ENCODE measurements at places on chromosomes 2 and 18.
A peak's percentile ranks its signal among the peaks of the same experiment; 100 is the strongest.

DNA sequence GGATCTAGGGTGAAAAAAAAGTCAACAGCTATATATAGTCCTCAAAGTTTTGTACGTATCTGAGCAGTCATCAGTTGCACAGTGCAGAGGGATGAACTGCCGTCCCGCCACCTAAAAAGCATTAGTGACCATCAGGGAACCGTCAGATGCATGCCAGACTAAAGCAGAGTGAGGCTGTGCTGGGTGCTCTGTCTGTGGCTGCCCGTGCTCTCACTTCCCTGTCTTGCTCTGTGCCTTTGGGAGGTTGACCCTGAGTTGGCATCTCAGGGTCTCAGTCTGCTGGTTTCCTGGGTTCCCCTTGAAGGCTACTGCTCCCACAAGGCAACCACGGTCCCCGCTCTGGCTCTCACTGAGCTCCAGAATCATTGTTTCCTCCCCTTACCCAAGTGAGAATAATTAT, 11.1 kb downstream of the CLUL1 start:
- DNase-seq, result no peak

DNA sequence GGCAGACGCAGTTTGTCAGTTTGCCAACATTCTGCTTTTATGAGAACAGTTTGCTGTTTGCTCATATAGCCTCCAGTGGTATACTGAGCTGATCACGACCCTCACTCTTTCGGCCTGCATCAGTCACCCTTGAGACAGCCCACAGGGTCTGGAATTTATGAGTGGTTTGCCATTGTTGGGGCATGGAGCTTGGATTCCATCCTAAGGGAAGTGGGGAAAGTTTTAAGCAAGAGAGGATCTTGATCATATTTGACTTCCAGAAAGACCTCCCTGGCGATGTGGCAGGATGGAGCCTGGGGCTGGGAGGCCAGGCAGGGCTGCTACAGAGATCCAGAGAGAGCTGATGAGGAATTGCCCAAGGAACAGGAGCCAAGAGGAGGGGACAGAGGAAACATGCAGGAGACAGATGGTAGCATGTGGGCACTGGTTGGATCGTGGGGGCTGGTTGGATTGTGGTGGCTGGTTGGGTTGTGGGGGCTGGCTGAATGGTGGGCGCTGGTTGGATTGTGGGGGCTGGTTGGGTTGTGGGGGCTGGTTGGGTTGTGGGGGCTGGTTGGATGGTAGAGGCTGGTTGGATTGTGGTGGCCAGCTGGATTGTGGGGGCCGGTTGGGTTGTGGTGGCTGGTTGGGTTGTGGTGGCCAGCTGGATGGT, 27.3 kb upstream of the GPR17 start:
- no peak for DNase-seq

GRCh38 chr2:23662941-23663920, 263.7 kb downstream of the ATAD2B start:
- no peak for DNase-seq

- no peak for DNase-seq
These were observed 34.9 kb downstream of the GPD2 start for GRCh38 chr2:156470975-156471583.

- peak; percentile 54 for DNase-seq
These were observed 633 bp upstream of the RNF152 start for GRCh38 chr18:61893309-61893970.

GRCh38 chr2:148173168-148173567, 152.3 kb downstream of the MBD5 start:
- no peak for DNase-seq

GRCh38 chr2:217854684-217855420, 147.9 kb downstream of the TNS1 start:
- no peak for DNase-seq

GRCh38 chr18:5318061-5318700, 22.7 kb upstream of the ZBTB14 start:
- no peak for DNase-seq

GRCh38 chr2:215573496-215573895, 137.6 kb upstream of the FN1 start:
- DNase-seq, result no peak

DNA sequence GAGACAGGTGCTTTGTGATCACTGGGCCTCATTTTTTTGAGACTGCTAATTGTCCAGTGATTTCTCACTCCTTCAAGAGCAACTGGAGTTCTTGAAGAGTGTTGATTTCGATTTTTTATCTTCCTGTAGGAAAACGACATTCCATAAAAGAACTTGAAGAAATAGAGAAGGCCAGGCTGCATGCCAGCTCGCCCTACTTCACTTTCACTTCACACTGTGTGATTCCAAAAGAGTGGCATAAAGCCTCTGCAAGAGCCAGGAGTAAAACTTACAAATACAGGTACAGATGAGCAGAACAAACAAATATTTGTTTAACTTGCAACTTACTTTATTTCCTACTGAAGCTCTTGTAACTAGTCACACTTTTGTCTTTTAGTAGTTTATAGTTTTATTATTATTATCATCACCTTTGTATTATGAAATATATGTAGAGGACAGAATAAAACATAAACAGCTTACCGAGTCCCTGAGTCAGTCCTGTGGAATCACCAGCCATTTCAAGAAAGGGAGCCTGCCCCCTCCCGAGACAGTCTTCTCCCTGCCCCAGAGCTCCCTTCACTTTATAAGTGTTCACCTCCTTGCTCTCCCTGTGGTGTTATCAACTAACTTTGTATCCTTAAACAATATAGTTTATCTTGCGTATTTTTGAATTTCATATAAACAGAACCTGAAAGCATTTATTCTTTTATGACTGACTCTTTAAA, 8.7 kb downstream of the FAM228A start:
- no peak for DNase-seq

DNA sequence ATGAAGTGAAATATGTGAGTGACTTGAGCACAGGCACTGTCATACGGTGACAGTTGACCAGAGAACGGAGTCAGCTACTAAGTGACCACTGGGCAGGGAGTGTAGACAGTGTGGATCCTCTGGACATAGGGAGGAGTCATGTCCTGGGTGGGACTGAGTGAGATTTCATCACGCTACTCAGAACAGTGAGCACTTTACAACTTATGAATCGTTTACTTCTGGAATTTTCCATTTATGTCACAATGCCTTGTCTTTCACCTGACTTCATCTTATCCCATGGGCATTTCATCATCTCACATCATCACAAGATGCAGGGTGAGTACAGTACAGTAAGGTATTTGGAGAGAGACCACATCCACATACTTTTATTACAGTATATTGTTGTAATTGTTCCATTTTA, 29.0 kb downstream of the PTPRM start:
- DNase-seq, result peak; percentile 50

GRCh38 chr2:215188078-215188477, 49.7 kb upstream of the ABCA12 start:
- no peak for DNase-seq

DNA sequence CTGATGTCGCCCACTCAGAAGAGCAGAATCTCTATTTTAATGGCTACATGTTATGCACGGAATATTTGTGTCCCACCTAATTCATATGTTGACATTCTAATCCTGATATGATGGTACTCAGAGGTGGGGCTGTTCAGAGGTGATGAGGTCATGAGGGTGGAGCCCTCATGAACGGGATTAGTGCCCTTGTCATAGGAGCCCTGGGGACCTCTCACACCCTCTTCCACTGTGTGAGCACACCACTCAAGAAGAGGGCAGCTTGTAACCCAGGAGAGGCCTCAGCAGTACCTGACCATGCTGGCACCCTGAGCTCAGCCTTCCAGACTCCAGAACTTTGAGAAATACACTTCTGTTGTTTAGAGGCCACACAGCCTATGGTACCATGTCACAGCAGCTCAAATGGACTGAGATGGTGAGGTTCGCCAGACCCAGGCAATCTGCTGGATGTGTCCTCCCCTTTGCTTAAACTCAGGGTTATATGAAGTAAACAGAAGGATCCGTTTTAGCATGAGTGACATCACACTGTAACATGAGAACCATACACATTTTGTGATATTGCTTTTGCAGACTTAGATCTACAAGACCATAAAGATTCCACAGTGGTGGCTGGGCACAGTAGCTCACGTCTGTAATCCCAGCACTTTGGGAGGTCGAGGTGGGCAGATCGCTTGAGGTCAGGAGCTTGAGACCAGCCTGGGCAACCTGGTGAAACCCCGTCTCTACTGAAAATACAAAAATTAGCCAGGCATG, 48.7 kb downstream of the ATOH8 start:
- peak; percentile 43 for DNase-seq

DNA sequence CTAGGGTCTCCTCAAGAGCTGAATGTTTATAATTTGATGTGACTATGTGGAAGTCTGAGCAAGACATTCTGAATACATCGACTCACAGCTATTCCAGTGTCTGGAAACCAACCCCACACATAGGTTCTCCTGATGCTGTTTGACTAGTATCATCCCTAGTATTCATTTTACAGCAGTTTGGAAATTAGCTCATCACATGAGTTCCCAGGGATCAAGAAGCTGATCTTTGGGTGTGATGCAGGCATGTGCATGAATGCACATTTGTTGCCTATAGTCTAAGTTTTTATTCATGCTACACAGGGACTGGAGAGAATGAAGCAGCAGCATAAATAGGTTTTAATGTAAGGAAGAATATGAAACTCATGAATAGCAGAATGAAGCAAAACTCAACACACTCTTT, 284.3 kb upstream of the SPRED2 start:
- no peak for DNase-seq

DNA sequence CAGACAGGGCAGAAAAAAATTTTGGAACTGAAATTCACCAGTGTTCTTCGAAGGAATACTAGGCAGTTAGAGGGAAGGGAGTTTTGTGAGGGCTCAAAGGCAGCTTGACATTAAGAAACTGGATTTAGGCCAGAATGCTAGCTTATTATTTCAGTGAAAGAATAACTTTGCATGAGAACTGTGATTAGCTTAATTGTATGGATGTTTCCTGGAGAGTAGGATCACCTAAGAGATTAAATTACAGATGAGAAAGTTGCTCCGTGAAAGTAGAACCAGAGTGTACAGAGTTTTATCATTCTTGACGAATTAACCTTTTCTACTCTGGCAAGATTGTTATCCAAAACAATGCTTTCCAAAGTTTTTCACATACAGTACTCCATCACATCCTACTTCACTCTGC, 6.2 kb downstream of the SPAG16 start:
- DNase-seq, result no peak

DNA sequence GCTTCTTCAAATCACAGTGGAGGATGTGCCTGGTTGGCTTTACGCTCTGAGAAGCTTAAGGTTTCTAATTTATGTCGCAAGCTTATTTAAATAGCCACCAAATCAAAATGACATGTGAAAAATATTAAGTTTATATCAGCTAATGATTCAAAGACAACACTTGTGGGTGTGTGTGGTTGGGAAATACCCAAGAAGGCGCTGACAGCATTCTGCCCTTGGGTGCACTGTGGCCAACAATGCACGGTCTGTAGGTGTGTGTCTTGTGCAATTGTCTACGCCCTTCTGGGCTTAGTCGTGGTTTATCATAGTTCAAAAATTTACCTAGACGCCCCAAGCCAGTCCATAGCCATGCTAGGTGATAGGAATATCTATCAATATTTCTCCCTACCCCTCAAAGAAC, 60.9 kb downstream of the KCTD1 start:
- no peak for DNase-seq

- no peak for DNase-seq
These were observed 24.4 kb downstream of the ADRA2B start for GRCh38 chr2:96091711-96092572.

DNA sequence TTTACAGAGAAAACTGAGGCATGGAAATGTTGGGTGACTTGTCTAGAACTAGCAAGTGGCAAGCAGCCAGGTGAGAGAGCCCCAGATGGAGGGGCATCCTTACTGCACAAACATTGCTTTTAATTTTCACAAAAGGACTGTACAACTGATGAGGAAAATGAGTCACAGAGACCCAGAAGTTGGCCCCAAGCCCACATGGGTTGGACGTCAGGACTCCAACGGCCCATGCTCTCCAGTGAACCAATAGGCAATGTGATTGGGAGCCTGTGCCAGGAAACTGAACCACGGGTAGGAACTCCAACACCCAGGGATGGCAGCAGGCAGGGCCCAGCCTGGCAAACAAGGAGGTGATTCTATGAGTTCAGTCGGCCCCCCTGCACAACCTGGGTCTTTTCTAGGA, 50.8 kb downstream of the PID1 start:
- no peak for DNase-seq

DNA sequence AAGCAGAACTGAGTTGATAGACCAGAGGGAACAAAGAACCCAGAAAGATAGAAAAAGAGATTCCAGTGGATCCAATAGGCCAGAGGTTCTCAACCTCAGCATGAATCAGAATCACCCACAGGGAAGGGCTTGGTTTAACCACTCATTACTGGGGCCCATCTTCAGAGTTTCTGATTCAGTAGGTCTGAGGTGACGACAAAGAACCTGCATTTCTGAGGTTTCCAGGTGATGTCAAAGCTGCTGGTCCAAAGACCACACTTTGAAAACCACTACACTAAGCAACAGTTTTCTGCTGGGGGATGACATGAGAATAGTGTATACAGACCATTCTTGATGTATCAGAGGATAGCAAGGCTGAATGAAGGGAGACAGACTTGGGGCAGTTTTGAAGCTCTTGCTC, 296.9 kb upstream of the STON1 start:
- no peak for DNase-seq

DNA sequence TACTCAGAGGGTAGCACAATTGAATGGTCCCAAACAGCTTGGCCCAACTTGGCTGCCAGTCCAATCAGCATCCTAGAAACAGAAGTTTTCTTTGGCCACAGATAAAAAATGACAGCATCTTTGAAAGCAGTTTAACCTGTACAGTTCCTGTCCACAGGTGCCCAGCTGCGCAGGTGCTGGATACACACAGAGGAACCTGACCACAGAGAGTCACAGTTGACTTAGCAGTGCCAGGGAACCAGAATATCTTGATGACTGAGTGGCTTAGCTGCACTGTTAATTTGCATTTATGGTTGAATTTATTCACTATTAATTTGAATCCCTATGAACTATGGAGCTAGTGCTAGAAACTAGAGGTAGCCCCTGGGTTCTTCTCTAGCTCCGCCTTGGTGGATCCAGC, 93.7 kb downstream of the TPGS2 start:
- DNase-seq, result no peak

DNA sequence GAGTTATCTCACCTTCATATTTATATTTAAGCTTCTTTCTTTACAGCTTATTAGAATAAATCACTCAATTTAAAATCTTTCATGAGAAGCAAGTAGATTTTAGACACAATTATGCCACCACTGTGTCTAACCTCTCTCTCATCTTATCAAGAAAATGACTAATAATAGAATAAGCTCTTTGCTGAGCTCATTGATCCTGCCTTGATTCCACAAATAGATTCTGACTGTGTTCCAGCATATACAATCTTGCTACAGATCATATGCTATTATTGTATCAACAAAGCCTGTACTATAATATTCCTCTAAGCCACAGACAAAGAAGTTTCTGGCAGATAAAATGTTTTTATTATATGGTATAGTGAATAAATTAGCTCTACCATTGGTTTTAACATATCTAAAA, 168.7 kb upstream of the GULP1 start:
- no peak for DNase-seq

DNA sequence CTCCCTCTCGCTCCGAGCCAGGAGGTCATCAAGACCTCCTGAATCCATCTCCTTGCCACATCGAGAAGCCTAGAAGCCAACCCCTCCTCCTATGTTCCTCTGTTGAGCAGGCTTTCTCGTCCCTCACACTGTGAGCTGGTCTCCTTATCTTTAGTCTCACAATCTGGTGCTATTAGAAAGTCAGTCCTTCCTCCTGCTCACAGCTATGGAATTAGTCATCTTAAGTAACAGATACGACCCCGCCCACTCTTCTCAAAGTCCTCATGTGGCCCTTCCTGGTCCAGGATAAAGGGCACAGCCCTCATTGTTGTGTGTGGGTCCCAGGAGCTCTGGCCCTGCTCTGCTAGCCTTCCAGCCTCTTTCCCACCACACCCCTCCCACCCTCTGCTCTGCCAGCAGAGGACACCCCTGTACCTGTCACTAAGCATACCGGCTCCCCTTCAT, 41.4 kb upstream of the TRIB2 start:
- no peak for DNase-seq

Measured in fibroblast of skin of abdomen (primary cell).